ENCODE measurements at places on chromosomes 1 and 21.

GRCh38 chr21:45981151-45982091 lies at the start of gene COL6A1:
Gene COL6A1 (plus strand): TSS chr21:45981770. CDS start chr21:45981851, 81 bp downstream.
- no peaks in the 10 kb centered on the region for H3K27me3 ChIP-seq
- peak within 1 kb of the TSS; percentile 90 for H3K4me3 ChIP-seq
- peaks cover 8% of the 10 kb centered on the region for H3K4me1 ChIP-seq
- DNase-seq: peak; percentile 82
- H3K36me3 ChIP-seq: no peaks in the 10 kb centered on the region
- H3K27ac ChIP-seq: peak within 1 kb of the TSS; percentile 85

- no peak for DNase-seq
- peaks cover 3% of the 10 kb centered on the region for H3K4me1 ChIP-seq
- H3K4me3 ChIP-seq: no peak overlapping the region
- H3K27me3 ChIP-seq: no peaks in the 10 kb centered on the region
- no peaks in the 10 kb centered on the region for H3K36me3 ChIP-seq
Observed at GRCh38 chr1:213783893-213784292, 203.9 kb upstream of the PROX1 start.

- H3K4me3 ChIP-seq: no peak overlapping the region
- H3K36me3 ChIP-seq: no peaks in the 10 kb centered on the region
- no peak overlapping the region for H3K27ac ChIP-seq
- H3K4me1 ChIP-seq: peaks cover 8% of the 10 kb centered on the region
- no peaks in the 10 kb centered on the region for H3K27me3 ChIP-seq
- DNase-seq: no peak
Observed at GRCh38 chr1:57377339-57378139, 46.3 kb downstream of the DAB1 start.

DNA sequence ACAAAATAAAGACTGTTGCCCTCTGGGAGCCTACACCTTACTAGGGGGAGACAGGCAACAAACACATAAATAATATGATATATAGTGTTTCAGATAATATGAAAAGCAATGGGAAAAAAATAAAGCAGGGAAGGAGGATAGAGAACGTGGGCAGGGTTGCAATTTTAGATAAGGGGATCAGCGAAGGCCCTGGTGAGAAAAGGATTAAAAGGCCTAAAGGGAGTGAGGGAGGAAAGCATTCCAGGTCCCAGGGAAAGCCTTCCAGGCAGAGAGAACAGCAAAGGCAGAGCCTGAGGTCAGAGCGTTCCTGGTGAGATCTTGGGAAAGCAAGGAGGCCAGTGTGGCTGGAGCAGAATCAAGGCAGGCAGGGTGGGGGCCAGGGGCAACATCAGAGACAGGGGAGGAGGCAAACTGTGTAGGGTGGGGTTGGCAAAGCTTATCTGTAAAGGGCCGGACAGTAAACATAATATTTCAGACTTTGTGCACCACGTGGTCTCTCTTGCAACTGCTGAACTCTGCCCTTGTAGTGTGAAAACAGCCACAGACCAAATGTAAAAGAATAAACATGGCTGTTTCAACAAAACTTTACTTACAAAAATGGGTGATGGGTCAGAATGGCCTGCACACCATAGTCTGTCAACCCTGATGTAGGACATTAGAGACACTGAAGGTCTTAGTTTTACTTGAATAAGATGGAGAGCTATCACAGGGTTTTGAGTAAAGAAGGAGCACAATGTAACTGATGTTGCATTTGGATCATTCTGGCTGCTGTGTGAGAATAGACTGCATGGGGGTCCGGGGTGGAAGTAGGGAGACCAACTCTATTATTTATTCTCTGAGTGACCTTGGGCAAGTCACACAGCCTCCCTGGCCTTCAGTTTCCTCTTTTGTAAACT lies 13.3 kb upstream of the CPT2 start:
- no peaks in the 10 kb centered on the region for H3K27me3 ChIP-seq
- H3K27ac ChIP-seq: no peak overlapping the region
- DNase-seq: no peak
- no peaks in the 10 kb centered on the region for H3K36me3 ChIP-seq
- no peaks in the 10 kb centered on the region for H3K4me1 ChIP-seq

DNA sequence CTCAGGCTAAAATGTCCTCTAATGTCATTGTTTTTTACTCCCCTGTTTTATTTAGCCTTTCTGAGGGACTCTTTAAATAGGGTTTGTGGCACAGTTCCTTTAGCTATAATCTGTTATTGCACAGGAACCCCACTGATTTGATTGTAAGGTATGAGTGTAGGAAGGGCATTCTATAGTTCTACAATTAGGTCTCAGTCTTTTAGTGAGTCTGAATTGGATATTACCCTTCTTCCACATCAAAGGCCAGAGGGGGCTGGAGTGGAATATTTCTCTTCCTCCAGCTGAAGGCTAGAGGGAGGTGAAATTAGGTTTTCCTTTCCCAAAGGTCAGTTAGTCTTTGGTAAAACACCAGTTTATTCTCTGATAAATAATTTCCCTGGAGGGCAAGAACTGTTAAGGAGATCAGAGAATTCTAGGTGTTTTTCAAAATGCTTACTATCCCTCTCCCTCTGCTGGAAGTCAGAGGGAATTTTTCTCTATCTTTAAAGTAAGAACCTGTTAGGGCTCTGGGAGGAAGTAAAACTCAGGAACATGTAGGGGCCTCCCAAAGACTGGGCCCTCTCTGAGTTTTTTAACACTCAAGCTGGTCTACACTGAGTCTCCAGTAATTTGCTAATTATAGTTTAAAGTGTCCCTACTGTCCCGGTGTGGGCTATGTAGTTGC lies 176.3 kb upstream of the ZNHIT6 start:
- DNase-seq: no peak
- no peak overlapping the region for H3K27ac ChIP-seq
- no peak overlapping the region for H3K4me3 ChIP-seq

- H3K27me3 ChIP-seq: no peaks in the 10 kb centered on the region
- no peak overlapping the region for H3K27ac ChIP-seq
- no peaks in the 10 kb centered on the region for H3K4me1 ChIP-seq
- H3K4me3 ChIP-seq: no peak overlapping the region
Observed at GRCh38 chr1:197330213-197330612, 62.2 kb downstream of the CRB1 start.

GRCh38 chr1:236253918-236254637 lies 27.7 kb downstream of the ERO1B start:
- no peak overlapping the region for H3K27ac ChIP-seq
- H3K4me3 ChIP-seq: no peak overlapping the region
- no peak for DNase-seq
- no peaks in the 10 kb centered on the region for H3K36me3 ChIP-seq
- H3K27me3 ChIP-seq: no peaks in the 10 kb centered on the region

GRCh38 chr1:26164036-26164860 lies 4.5 kb downstream of the C1orf232 start:
- peak overlapping the region; percentile 86 for H3K27ac ChIP-seq
- DNase-seq: peak; percentile 80
- H3K4me3 ChIP-seq: peak overlapping the region; percentile 71
- H3K4me1 ChIP-seq: peaks cover 42% of the 10 kb centered on the region

DNA sequence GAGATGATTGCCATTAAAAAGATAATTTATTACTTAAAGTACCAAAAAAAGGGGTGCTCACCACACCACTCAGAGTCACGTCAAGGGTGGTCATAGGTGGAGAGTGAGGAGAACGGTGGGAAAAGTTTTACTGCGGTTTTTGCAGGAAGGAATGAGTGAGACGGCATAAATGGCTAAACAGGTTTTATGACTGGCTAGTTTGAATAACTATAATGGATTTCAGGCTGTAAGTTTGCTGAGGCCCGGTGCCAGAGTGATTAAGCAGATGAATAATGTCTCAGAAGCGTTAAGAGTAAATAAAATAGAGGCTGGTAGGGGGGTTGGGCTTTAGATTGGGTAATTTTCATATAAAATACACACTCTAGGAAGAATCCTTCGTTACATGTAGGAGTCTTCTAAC lies 1337.8 kb downstream of the AMY1C start:
- H3K36me3 ChIP-seq: no peaks in the 10 kb centered on the region
- no peaks in the 10 kb centered on the region for H3K4me1 ChIP-seq
- H3K27me3 ChIP-seq: no peaks in the 10 kb centered on the region
- H3K4me3 ChIP-seq: no peak overlapping the region
- DNase-seq: no peak

DNA sequence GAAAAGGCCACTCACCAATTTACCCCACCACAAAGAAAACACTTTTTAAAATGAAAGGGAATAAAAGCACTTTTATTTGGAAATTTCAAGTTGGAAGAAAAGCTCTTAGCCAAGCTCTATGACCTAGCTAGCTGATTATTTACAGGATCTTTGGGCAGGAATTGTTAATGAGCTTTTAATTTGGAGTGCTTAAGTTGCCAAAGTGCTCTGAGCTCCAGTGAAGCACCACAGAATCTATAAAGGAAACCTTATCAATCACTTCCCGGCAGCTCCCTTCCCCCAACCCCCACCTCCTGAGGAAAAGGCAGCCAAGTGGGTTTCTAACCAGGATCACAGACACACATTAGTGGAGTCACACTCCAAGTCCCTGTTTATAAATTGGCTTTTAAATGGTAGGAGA lies 1.5 kb downstream of the ERI3 start:
- H3K27ac ChIP-seq: no peak overlapping the region
- H3K4me3 ChIP-seq: peak overlapping the region; percentile 84
- peaks cover 1% of the 10 kb centered on the region for H3K36me3 ChIP-seq
- no peaks in the 10 kb centered on the region for H3K27me3 ChIP-seq
- DNase-seq: no peak

- no peak for DNase-seq
- no peaks in the 10 kb centered on the region for H3K4me1 ChIP-seq
- no peak overlapping the region for H3K4me3 ChIP-seq
Observed at GRCh38 chr1:206935491-206936067, 10.7 kb downstream of the PIGR start.

DNA sequence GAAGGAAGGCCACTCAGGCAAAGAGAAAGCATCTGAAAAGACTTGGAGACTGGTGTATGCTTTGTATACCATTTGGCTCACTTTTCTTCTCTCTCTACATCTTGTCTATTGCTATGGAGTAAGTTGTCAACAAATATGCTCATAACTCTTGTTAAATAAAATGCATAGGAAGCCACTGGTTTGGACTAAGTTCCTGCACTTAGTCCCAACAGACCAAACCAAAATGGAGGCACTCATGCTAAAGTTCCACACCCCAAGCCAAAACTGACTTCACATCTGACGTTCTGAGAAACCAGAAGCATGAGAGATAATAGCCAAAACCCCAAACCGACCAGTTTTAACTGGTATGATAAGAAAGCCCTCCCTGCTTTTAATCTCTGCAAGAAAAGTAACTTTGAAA lies 135.3 kb upstream of the LYPLAL1 start:
- H3K4me1 ChIP-seq: no peaks in the 10 kb centered on the region
- no peaks in the 10 kb centered on the region for H3K36me3 ChIP-seq
- no peaks in the 10 kb centered on the region for H3K27me3 ChIP-seq
- no peak overlapping the region for H3K27ac ChIP-seq

DNA sequence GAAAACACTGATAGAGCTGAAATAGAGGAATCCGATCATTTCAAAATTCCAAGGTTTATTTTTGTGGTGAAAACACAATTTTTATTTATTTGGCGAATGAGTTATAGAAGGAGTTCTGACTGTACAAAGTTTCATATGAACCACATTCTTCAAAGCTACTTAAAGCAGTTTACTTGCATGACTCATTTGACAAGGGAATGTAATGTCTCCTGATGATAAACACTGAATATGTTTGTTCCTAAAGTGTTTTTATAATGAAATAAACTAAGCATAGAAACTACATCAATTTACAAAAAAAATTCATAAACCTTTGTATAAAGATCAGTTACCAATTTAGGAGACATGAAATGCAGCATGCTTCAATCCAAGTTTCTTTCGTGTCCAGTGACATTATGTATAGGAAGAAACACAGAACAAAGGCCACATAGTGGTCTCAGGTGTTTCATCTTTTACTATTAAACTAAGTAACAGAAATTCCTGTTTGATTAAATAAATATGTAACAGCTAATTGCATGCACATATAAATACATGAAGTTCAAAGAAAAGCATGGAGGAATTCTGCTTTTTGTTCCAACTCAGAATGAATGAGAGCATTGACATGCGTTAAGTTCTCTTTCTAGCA lies 2.5 kb downstream of the PRKACB start:
- no peaks in the 10 kb centered on the region for H3K27me3 ChIP-seq
- H3K4me1 ChIP-seq: peaks cover 4% of the 10 kb centered on the region
- no peak overlapping the region for H3K4me3 ChIP-seq
- no peak overlapping the region for H3K27ac ChIP-seq
- no peak for DNase-seq

DNA sequence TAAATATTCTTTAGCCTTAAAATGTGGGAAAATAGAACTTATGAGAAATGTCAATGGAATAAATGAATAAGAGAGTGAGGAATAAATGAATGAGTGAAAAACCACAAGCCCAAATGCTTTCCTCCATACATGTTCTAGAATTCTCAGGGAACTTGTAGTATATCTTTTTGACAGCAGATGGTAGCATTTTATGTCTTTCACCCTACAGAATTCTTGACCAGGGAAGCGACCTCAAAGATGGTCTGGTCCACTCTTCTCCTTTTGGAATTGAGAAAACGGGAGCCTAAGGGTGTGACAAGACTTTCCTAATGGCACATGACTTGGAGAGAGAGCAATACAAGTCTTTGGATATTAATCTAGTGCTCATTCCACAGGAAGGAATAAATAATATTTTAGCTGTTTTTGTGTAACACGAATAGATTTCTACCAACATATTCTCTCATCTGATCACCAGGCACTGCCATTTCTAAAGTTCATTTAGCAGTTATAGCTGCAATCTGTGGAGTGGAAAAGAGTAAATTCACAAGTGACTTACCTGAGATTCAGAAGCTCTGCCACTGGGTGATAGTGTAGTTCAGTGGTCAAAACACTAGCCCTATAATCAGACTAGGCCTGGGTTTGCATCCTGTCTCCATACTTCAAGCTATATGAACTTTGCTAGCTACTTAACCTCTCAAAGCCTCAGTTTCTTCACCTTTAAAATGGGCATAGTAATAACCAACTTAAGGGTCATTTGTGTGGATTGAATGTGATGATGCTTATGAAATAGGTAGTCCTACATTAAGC lies 15.0 kb upstream of the F5 start:
- H3K36me3 ChIP-seq: no peaks in the 10 kb centered on the region
- no peaks in the 10 kb centered on the region for H3K27me3 ChIP-seq
- no peaks in the 10 kb centered on the region for H3K4me1 ChIP-seq
- H3K27ac ChIP-seq: no peak overlapping the region
- no peak overlapping the region for H3K4me3 ChIP-seq

DNA sequence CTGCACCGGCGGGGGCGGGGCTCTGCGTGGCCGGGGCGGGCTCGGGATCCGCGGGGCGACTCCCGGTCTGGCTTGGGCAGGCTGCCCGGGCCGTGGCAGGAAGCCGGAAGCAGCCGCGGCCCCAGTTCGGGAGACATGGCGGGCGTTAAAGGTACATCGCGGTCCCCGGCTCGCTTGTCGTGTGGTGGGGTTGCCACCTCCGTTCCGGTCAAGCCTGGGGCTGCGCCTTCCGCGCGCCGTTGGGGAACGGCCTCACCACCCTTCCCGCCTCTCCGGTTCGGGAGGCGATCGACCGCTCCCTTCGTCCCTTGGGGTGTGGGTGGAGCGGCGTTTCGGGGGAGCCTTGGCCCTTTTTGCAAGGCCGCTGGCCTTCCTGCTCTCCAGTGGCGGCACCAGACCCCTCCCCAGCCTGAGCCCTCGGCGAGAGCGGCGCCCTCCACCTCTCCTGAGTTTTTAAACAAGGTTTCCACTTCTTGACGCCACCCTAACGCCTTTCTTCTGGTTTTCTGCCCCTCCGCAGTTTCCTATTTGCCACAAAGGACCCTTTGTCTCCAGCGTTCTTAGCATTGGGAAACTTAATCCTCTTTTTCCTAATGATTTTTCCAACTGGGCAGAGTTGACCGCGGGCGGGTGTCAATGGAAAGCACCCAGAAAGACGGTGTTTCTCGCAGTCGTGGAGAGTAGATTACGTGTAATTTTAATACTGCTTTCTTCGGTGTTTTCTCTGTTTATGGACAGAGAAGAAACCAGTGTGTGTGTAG lies at the start of the genes LEPR and LEPROT:
TSS of gene LEPR (plus strand) at position 79 of the 761 bp plus-strand sequence. CDS start 144,898 bp downstream, outside the sequence.
TSS of gene LEPROT (plus strand) at position 79 of the 761 bp plus-strand sequence. CDS start at position 136, 57 bp downstream.
- peak within 1 kb of the TSS; percentile 94 for H3K4me3 ChIP-seq
- H3K36me3 ChIP-seq: peaks cover 2% of the 10 kb centered on the region
- peaks cover 2% of the 10 kb centered on the region for H3K4me1 ChIP-seq
- DNase-seq: no peak
- H3K27ac ChIP-seq: peak within 1 kb of the TSS; percentile 98
- H3K27me3 ChIP-seq: no peaks in the 10 kb centered on the region
